Activated CD4-positive, alpha-beta T cell treated with anti-CD3 and anti-CD28 coated beads, Interleukin-2, amount 10 ng/mL, durations not matched to agents 24 days and 14 days (primary cell): ENCODE measurements at places on chromosomes 13 and 19.
A peak's percentile ranks its signal among the peaks of the same experiment; 100 is the strongest.

DNA sequence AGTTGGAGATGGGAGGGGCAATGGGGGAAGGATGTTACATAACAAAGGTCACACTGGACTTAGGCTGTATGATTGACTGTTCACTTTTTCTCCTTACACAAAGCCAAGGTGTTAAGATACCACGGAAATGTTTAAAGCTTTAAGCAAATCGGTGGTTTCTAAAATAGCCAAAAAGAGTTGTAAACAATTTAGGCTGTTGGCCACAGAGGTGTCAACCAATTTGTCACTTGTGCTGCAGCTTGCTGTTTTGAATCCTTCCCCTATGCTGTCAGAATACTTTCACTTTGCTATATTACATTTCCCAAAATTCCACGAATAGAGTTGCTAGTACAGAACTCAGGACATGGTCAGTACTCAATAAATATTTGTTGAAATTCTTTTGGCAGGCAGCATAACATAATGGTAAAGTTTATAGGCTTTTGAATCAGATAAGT lies 149.3 kb downstream of the VWA8 start:
- no peak for DNase-seq

GRCh38 chr13:26929971-26930730 lies 169.6 kb upstream of the GPR12 start:
- DNase-seq = peak; percentile 90

DNA sequence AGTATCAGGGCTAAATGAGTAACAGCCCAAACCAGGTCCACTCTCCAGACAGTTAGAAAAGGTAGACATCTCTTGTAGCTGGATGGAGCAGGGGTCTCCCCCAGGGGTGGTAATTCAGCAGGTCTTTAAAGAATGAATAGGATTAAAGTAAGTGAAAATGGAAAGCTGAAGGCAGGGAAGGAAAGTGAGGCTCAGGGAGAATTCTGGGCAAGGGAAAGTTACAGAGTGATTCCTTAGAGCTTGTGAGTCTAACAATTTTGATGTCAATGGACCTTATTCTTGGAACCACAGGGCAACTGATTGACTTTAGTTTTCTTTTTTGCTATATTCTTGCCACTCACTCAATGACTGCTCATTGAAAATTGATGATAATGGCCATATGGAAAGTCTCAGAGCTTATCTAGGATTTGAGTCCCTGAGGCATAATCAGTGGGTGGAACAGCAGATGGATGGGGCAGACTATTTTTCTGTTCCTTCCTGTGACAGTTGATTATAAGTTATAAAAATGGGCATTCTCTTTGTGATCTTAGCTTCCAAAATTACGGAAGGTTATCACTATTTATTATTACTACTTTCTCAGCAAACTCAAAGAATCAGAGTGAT lies 76.9 kb downstream of the LRCH1 start:
- no peak for DNase-seq

GRCh38 chr13:72462726-72463125 lies 264.7 kb downstream of the MZT1 start:
- no peak for DNase-seq

GRCh38 chr13:49428041-49428763 lies 15.7 kb downstream of the CAB39L start:
- DNase-seq = no peak

GRCh38 chr19:40348961-40349507 lies 539 bp downstream of the PLD3 start:
- peak; percentile 75 for DNase-seq

DNA sequence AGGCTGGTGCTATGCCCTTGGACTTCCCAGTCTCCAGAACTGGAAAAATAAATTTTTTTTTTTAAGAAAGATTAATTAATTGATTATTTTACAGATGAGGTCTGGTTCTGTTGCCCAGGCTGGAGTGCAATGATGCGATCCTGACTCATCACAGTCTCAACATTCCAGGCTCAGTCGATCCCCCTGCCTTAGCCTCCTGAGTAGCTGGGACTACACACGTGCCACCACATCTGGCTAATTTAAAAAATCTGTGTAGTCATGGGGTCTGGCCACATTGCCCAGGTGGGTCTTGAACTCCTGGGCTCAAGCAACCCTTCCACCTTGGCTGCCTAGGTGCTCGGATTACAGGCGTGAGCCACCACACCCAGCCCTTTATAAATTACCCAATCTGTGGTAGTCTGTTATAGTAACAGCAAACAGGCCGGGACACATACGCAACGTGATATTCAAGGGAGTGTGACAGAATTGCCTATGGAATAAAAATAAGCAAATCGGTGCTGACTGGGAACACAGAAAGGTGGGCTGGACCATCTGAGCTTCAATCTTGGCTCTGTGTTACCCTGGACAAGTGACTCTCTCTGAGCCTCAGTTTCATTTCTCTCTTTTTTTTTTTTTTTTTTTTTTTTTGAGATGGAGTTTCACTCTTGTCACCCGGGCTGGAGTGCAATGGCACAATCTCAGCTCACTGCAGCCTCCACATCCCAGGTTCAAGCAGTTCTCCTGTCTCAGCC lies 42.8 kb downstream of the PIN1 start:
- no peak for DNase-seq

- no peak for DNase-seq
Measured at GRCh38 chr19:31716826-31717225, 367.6 kb upstream of the TSHZ3 start.

DNA sequence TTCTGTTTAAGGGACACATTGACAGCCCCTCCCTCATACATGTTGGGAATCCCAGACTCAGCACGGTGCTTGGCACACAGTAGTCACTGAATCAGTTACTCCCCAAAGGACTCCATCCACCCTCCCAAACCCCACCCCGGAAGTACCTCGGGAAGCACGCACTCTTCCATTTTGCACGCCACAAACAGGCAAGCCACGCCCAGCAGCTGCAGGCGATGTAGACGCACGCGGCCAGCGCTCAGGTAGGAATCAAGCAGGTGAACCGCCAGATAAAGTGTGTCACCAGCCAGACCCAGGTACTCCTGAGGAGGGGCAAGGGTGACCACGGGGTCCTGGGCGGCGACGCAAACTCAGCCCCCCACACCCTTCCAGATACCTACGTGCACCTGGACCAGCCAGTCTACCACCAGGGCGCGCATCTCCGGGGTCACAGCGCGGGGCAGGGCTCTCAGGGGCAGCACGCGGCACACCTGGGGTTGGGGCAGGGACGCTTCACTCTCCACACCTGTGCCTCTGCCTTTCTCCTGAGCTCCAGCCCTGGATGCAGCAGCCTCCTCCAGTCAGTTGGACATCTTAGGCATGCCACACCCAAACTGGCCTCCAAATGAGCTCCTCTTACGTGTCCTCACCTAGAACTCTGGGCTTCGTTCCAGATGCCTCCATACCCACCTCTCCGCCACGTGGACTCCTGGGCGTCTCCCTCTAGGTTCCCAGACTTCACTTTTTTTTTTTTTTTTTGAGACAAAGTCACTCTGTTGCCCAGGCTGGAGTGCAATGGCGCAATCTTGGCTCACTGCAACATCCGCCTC lies 1.9 kb downstream of the CCNP start:
- no peak for DNase-seq

- DNase-seq = peak; percentile 75
Measured at GRCh38 chr19:2266183-2266993, 10.2 kb upstream of the JSRP1 start.

GRCh38 chr19:38055655-38056521 lies 148.9 kb downstream of the SIPA1L3 start:
- no peak for DNase-seq

- no peak for DNase-seq
Measured at GRCh38 chr13:47038188-47038587, 141.3 kb upstream of the HTR2A start.

- no peak for DNase-seq
Measured at GRCh38 chr13:71517004-71517403, 350.0 kb downstream of the DACH1 start.

DNA sequence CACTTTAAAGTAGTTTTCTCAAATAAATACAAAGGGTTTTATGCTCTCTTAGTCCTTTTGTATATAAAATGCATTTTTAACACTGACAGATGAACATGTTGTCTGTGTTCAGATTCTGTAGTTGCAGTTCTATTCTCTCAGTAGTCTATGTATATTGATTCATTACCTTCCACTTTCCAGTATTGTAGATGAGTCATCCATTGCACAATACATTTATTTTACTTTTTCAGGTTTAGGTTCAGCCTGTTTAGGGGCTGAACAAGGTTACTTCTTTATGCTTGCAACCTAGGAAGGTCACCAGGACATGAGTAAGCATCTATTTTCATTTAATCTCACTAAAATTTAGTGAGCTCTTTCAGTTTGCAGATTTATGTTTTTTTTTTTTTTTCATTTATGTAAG lies 173.6 kb downstream of the NALCN start:
- DNase-seq = no peak

GRCh38 chr19:43713208-43713607 lies 2.7 kb upstream of the IRGC start:
- DNase-seq = no peak

GRCh38 chr19:17281391-17282304 lies at the start of gene ANKLE1:
Gene ANKLE1, plus strand, starts transcription at chr19:17281901. Its CDS starts 20 bp downstream, at chr19:17281921.
- peak; percentile 77 for DNase-seq

DNA sequence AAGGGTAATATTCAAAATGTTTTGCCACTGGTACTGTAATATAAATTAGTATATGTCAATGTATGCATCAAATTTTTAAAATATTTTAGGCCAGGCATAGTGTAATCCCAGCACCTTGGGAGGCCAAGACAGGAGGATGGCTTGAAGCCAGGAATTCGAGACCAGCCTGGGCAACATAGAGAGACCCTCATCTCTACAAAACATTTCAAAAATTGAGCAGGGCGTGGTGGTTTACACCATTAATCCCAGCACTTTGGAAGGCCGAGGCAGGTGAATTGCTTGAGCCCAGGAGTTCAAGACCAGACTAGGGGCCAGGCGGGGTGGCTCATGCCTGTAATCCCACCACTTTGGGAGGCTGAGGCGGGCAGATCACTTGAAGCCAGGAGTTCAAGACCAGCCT lies 14.1 kb upstream of the STRN4 start:
- DNase-seq = no peak

- DNase-seq = no peak
Measured at GRCh38 chr19:16144216-16144581, 714 bp downstream of the HSH2D start.

- no peak for DNase-seq
Measured at GRCh38 chr13:40697711-40698110, 31.3 kb upstream of the FOXO1 start.

DNA sequence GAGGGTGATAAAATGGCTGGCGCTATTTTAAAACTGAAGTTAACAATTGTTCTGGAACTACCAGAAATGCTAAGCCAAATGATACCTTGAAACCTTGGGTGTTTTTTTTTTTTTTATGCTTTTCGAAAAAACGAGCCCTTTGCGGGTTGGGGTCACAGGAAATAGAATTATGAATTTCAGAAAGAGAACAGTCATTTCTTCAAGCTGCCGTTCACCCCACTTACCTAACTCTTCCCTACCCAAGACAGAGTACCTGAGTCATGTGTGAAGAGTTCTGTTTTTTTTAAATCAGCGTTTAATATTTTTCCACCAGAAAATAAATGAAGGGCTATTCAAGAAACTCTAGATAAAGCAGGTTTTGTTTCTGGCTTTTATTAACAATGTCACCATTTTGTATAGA lies 35.3 kb downstream of the KLF2 start:
- DNase-seq = no peak

GRCh38 chr13:64866331-64866730 lies 2363.8 kb downstream of the PCDH9 start:
- DNase-seq = no peak

DNA sequence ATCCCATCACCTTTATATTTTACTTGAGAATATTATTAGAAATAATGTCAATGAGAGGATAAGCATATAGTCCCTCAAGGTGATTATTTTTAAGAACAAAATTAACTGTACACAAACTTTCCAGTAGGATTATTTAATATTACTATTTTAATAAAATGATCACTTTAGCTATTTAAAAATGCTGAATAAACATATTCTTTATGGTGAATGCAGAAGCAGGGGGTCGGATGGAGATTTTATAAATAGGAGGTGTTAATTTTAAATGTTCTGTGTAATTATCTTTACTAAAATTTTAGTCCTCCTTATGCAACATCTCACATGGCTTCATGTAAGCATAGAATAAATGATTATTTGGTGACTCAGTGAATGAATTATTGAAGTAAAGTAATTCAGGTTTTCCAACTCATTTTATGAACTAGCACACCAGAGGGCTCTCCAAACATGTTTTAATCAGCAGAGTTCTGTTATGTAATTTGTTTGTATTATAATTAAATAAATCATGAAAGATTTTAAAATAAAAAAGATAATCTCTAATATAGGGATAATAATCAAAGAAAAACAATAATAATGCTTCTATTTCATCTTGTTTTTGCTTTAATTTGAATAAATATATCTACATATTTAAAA lies 1635.2 kb downstream of the EFNB2 start:
- DNase-seq = no peak

GRCh38 chr13:73941752-73942151 lies 192.5 kb downstream of the KLF12 start:
- no peak for DNase-seq

DNA sequence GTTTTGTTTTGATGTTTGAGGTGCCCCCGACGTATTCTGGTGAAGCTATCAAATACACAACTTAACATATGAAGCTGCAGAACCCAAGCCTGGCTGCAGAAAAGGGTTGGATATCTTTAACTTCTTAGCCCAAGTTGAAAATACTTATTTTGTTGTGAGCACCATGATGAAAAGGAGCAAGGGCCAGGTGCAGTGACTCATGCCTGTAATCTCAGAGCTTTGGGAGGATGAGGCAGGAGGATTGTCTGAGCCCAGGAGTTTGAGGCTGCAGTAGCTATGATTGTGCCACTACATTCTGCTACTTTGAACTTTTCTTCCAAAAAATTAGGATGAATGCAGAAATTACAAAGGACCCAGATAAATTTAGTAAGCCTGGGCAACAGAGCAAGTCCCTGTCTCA lies 44.1 kb upstream of the UBE2L5 start:
- DNase-seq = no peak

- peak; percentile 77 for DNase-seq
Measured at GRCh38 chr19:28737021-28737895, 475.7 kb downstream of the UQCRFS1 start.

DNA sequence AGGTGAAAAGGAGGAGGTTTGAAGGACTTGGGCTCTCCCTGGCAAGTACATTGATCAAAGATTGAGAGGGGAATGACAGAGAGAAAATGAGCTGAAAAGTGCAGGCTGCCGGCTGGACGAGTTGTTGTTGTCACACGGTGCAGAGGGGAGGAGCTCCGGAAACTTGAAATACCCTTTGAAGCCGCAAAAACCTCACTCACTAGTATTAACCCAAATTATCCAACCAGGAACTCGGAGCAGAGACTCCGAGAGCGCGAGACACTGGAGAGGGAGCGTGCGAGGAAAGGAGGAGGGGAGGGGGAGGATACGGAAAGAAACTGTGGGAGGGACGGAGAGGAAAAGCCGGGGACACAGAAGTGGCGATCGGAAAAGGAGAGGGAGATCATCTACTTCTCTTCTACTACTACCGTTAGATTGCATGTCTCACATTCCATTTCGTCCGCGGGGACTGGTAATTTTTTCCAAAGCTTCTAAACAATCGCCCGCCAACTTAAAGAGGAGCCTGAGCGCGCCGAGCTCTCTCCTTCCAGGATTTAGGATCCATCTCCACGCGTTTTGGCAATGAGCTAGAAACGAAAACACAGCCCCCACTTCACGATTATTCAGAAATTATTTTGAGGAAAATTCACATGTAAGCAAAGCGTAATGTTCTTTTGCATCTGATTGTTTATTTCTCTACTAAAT lies at the start of gene DACH1:
Gene DACH1 (minus strand): TSS at position 74 of the 684 bp plus-strand sequence.
- DNase-seq = peak; percentile 73
